GM13976 (cell line): ENCODE measurements at places on chromosomes 12 and 14.

DNA sequence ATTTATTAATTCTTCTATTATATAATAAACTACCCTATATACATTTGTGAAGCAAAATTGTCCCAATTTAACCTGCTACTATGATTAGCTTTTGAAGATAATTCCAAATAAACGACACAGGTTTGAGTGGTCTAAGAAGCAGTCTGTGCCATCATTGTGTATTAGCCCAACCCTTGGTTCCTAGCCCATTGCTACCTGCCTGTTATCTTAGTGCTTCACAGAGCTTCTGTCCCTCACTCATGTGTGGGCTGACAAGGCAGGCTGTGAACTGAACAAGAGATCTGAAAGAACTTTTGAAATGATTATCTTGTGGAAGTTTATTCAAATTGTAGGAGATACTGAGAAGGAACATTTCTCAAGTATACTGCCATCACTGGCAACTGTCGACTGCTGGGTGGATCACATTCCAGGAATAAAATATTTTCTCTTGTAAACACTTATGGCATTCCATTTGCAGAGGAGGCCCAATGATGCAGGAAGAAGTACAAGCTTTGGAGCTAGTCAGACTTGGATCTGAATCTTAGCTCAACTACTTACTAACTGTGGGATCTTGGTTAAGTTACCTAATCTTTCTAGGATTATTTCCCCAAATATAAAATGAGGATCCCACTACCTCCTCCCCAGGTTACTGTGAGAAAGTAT is 7.8 kb upstream of the MTERF2 start:
- no peak for DNase-seq

DNA sequence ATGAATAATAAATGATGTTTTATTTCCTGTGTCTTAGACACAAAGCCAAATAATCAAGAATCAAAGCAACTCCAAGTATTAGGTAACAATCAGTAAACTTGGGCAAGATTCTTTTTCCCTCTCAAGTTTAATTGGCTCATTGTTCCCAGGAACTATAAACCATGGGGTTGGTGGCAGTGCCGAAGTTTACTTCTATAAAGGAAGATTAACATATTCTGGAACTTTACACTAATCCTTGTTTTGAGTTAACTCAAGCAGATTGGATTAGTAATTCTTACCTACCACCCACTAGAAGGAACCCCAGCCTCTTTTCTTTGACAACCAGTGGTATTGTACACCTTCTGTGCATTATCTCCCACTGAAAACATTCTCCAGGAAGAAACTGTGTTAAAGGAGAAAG is 197.1 kb downstream of the EXOC5 start:
- no peak for DNase-seq

GRCh38 chr14:32682214-32682613 is 256.5 kb upstream of the NPAS3 start:
- DNase-seq: no peak

DNA sequence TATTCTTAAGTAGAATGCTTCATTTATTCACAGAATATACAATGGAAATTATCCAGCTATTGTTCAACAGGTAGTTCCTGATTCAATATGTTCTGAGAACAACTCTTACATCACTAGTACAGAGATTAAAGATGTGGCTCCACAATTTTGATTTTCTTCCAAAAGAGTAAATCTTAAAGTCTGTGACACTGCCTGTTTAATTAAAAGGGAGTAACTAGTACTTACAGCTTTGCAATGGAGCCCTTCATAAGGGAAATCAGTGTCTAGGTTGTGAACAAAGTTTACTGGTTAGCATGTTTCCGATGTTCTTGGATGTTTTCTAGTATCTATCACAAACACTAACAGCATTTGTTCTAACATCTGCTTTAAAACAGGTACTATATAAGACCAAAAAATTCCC is 30.8 kb downstream of the MIA2 start:
- no peak for DNase-seq

DNA sequence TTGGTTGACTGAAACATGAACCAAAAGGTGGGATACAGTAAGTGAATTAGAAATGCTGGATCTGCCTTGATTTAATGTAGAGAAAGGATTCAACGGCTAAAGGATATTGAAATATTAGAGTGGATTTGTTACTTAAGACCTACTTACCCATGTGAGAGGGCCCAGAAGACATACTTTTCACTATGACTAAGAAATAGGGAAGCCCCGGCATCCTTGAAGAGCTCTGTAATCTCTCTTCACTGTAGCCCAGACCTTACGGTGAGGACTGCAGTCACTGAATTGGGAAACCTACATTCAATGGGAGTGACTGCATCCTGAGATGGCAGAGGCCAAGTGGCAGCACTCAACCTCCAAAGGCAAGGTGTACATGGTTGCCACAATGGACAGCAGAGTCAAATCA is 52.5 kb downstream of the KANSL2 start:
- DNase-seq: no peak

- DNase-seq: no peak
Observed at GRCh38 chr12:132419631-132420246, 70.2 kb upstream of the FBRSL1 start.

DNA sequence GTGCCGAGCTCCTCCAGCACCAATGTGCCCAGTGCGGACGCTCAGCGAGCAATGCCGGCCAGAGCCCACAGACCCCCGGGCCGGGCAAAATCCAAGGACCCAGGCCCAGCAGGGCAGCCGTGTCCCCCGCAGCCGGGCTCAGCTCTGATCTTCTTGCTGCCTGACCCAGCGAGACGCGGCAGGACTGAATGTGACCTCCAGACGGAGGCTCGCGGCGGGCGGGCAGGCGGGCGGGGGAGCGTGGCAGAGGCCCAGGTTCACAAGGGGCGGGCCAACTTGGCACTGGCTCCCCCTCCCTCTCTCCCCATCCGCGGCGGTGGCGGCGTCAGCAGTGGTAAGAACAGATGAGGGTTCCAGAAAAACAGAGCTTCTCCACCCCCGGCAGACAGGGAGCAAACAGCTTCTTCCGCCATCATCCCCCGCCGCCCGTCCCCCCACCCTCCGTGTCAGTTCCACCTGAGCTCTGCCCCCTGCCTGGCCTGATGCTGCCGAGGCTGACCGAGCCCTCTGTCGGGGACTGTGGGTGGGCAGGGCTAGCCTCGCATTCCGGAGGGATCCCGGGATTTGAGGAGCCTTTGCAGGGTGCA is 94.3 kb downstream of the RFLNA start:
- DNase-seq: no peak

DNA sequence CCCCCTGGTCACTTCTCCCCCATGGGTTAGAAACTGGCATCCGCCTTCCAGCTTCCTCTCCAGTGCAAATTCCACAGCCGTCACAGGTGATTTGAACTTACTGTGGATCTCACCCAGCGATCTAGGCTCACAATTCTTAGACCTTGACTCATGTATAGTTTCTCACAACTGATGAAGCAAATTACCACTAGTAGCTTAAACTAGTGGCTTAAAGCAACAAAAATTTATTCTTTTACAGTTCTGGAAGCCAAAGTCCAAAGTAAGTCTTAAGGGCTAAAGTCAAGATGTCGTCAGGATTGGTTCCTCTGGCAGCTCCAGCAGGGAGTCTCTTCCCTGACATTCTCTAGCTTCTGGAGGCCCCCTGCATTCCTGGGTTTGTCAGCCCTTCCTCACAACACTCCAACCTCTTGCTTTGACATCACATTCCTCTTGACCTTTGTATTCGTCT is 117.4 kb downstream of the KTN1 start:
- no peak for DNase-seq

DNA sequence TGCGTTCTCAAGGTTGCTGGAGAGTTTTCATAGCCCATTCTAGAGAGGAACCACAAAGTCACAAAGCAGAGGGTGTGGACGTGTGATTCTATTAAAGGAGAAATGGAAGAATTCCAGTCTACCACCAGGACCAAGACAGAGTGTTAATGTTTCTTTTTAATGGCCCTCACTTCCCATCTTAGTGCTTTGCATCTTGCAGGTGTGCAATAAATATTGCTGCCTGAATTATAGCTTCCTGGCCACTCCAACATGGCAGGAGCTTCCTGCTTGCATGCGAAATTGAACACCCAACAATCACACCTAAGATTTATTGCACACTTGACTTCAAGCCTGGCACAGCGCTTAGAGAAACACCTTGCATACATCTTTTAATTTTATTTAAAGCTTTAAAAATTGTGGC is 22.4 kb upstream of the PPP1CC start:
- DNase-seq: no peak

- peak; percentile 72 for DNase-seq
Observed at GRCh38 chr12:49553512-49554088, 14.3 kb downstream of the MCRS1 start.

DNA sequence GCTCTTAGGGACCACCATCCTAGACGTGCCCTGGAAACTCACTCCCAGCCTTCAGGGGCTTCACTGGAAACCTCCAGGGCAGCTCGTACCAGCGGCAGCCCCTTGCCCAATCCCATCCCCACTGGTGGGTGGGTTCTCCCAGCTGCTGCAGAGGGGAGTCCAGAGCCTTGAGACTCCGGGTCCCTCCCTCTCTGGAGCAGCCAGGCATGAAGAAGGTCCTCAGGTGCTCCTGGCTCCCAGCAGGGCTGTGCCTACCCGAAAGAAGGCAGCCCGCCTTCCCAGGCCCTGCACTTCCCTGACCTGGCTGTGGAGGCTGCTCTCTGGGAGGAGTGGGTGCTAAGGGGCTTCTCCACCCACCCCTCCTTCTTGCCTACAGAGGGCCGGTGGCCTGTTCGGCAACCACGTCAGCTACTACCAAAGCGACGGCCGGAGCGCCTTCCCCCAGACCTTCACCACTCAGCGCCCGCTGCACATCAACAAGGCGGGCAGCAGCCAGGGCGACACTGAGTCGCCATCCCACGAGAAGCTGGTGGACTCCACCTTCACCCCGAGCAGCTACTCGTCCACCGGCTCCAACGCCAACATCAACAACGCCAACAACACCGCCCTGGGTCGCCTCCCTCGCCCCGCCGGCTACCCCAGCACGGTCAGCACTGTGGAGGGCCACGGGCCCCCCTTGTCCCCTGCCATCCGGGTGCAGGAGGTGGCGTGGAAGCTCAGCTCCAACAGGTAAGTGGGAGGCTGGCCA is 115.5 kb upstream of the FKBP4 start:
- no peak for DNase-seq

DNA sequence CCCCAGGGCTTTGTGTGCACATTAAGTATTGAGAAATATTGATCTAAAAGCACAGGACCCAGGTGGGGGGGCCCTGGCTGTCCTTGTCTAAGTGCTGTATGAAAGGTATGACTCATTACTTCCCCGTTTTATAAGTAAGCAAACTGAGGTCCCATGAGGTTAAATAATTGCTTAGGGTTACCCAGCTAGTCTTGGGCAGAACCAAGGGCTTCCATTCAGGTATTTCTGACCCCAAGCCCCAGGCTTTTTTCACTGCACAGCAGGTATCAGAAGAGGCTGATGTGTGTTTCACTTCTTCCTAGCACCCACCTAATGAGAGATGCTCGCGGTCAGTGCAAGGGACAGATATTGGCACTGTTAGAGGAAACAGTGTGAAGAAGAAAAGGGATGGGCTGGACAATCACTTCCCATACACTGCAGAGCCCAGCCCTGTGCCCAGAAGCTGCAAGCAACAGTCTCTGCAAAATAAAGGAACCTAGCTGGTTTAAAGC is 4.7 kb upstream of the TC2N start:
- peak; percentile 55 for DNase-seq

GRCh38 chr12:80175307-80175930 is 76.1 kb downstream of the OTOGL start:
- no peak for DNase-seq

DNA sequence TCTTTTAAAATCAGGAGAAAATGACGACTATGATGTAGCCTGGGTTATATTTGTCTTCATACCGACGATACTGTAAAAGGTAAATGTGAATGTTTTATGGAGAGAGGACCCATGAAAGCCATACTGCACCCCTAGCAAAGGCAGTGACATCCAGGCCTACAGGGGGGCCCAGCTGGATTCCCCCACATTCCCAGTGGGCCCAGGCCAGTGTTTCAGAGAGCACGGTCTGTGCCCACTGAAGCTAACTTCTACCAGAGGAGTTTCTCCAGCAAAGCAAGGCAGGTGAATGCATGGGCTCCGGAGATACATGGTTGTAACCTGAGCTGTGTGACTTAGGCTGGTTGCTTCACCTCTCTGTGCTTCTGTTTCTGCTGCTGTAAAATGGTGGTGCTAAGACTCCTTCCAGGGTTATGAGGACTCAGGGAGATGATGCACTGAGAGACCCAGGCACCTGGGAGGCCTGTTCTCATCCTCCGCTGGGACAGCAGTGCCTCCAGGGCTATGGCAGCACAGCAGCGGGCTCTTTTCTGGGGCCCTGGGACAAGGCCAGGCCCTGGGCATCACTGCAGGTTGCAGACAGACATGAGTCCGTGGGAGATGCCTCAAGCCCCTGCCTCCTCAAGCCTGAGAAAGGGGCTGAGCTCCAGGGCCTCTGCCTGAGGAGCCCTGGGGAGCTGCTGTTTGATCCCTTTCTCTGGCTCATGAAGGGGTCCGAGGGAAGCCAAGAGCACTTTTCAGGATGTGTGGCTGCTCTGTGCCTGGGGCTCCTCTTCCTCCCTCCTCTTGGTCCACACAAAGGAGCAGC is 73.7 kb downstream of the SERPINA3 start:
- DNase-seq: no peak

- peak; percentile 57 for DNase-seq
Observed at GRCh38 chr12:113861708-113862312, 104.3 kb downstream of the RBM19 start.

DNA sequence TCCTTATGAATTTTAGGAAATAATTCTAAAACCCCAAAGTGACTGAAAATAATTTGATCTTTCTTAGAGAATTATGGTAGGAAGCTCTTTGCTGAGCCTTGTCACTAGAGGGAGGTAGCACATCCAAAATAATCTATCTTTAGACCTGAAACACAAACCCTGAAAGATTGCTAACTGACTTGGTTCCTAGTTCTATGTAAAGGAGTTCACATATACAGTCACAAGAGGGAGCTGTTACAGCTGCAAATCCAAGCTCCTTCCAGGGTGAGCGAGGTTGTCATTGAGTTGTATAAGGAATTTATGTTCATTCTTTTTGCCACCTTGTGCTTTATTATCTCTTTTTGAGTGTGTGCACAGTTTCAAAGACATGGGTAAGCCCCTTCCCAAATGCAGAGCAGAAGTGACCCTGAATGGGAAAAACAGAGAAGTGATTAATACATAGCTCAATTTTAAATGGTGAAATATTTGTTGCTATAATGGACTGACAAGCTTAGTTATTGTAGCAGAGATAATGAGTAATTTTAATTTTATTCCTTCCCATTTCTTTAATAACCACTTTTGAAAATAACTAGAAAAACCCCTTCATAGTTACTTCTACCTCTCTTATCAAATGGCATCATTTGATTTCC is 387.9 kb downstream of the DAD1 start:
- peak; percentile 22 for DNase-seq

GRCh38 chr12:125564753-125565152 is 499.5 kb downstream of the AACS start:
- DNase-seq: no peak

- no peak for DNase-seq
Observed at GRCh38 chr14:96166461-96167223, 38.0 kb upstream of the BDKRB2 start.

GRCh38 chr12:27919671-27920235 is 52.8 kb downstream of the PTHLH start:
- no peak for DNase-seq

- no peak for DNase-seq
Observed at GRCh38 chr12:120994589-120995337, 16.4 kb downstream of the HNF1A start.

GRCh38 chr12:6031001-6031400 is 85.9 kb upstream of the ANO2 start:
- DNase-seq: no peak
